ENCODE measurements at places on chromosomes 3 and 15.
A peak's percentile ranks its signal among the peaks of the same experiment; 100 is the strongest.

- no peak for DNase-seq
Measured at GRCh38 chr3:83873550-83873949, 1085.2 kb upstream of the CADM2 start.

- DNase-seq = no peak
Measured at GRCh38 chr3:70854108-70854507, 541.7 kb upstream of the MDFIC2 start.

- no peak for DNase-seq
Measured at GRCh38 chr3:119352863-119353527, 58.8 kb downstream of the ARHGAP31 start.

GRCh38 chr3:140630866-140631265 is 47.0 kb upstream of the TRIM42 start:
- DNase-seq = no peak

- no peak for DNase-seq
Measured at GRCh38 chr3:25707268-25707926, 42.7 kb upstream of the TOP2B start.

DNA sequence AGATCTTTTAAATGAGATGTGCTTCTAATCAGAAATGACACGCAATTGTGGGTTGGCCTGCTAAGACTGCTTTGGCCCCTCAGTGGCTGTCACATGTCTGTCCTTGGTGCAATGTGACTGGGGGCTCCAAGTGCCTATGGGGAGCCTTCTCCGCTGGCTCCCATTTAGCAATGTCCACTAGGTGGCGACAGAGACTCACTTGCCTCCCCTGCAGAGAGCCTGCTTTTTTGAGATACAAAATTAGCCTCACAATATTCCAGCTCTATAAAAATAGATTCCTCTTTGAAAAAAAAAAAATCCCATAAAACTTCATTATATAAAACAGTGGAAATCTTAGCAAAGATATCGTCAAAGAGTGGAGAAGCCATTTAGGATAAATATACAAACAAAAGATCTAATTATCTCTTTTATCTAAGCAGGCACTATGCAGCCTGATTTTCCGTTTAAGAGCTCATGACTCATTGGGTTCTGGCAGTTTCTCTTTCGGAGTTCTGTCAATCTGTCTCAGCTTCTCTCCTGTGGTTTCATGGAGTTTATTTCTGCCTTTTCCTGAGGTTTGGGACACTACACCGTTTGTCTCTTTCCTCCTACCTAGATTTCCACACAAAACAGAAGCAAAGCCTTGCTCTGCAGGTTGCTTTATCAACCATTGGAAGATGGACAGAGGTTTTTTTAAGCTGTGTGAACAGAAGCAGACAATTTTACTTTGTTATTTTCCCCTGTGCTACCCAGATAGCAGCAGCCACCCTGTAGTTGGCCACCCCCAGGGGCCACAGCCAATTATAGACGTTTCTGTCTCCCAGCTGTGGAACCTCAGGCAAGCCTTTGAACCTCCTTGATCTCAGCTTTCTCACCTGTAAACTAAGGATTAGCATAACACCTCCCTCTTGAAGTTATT is 68.4 kb upstream of the TNFAIP8L3 start:
- peak; percentile 75 for DNase-seq

GRCh38 chr3:44003801-44004200 is 237.9 kb upstream of the TOPAZ1 start:
- no peak for DNase-seq

DNA sequence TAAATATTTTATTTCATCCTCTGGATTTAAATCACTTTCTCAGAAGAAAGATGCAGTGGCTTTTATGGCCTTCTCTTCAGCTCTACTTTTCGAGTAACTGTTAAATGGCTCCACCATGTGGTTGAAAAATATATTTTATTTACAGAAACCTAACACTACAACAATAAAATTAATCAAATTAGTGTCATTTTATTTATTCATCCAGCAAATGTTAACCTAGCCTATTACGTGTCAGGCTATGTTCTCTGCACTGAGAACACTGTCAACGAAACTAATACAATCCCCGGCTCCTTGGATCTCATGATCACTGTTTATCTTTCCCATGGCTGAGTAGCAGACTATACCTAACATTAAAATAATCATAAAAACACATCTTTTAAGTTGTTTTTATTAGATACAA is 148.0 kb upstream of the OSTN start:
- DNase-seq = no peak

- no peak for DNase-seq
Measured at GRCh38 chr15:63977119-63977518, 69.2 kb downstream of the DAPK2 start.

DNA sequence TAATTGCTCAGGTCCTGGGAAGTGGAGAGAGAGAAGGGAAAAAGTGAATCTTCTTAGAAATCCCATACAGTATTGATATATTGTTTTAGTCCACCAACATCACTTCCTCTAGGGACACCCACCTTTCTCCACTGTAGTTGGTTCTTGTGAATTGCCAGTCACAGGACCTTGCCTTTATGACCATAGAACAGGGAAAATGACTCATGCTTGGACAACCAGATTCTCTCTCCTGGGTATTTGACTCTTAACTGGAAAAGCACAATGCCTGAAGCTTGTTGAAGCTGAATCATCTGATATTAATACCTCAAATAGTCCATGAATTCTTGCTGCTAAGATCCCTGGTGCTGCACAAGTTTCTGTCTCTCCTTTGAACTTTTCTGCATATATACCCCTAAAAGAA is 32.5 kb upstream of the DCLK3 start:
- no peak for DNase-seq

- DNase-seq = no peak
Measured at GRCh38 chr3:30621576-30621975, 15.2 kb downstream of the TGFBR2 start.

GRCh38 chr3:157407769-157408168 is 28.9 kb upstream of the PTX3 start:
- no peak for DNase-seq

DNA sequence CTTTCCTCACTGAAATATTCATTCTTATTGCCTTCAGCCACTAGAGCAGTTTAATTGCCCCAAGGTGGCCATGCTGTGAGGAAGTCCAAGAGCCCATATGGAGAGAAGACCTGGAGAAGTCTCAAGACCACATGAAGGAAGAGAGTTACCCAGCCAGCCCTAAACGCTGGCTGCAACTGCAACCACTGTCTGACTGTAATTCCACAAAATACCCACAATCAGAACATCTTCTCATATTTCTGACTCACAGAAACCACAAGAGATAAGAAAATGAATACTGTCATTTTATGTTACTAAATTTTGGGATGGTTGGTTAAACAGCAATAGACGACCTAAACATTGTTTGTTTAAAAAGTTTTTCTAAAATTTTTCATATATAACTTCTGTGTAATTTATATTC is 14.7 kb upstream of the SST start:
- DNase-seq = no peak

GRCh38 chr3:151276038-151276686 is 2.2 kb downstream of the P2RY14 start:
- no peak for DNase-seq

DNA sequence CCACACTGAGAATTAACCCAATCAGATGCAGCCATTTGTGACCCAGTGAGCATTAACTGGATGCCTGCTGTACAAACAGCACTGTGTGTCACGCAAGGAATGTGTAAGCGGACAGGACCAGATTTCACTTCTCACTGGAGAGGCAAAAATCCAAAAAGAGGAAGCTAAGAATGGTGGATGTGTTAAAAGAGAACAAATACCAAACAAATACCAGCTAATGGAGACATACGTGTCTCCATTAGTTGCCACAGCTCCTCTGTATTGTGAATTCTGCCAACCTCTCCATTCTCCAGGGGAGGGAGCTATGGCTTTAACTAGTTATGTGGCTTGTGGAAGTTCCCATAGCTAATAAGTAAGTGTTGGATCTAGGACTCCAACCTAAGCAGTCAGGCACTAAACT is 2.6 kb downstream of the LTF start:
- DNase-seq = no peak

- no peak for DNase-seq
Measured at GRCh38 chr3:153103406-153103945, 58.5 kb upstream of the RAP2B start.

GRCh38 chr15:71385026-71385425 is 269.8 kb downstream of the THSD4 start:
- DNase-seq = no peak

DNA sequence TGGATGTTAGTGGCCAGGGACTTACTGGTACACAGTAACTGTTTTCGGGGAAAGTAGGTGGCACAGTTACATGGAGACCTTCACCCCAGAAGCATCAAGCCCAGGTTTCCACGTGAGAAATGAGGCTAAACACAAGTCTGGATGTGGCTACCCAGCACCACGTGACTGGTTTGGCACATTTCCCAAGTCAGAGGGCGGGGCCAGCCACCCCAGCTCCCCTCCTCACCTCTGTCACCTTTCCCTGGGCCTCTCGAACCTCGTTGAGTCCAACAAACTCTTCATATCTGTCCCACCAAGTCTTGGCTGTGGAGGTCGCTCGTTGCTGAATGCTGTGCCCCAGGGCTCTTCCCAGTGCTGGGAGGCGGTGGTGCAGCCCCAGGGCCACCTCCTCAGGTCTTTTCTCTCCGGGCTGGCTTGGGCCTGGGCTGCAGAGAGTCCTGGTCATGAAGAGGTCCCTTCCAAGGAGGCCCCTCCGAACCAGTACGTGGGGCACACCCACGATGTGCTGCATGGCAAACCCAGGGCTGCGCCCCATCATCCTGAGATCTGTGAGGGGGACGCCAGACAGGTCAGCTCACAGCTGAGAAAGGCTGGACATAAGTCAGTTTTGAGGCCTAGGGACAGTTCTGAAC is 4.8 kb upstream of the PLXNB1 start:
- DNase-seq = no peak
